ENCODE measurements at places on chromosomes 5 and 9.

GRCh38 chr9:132582276-132582785 is at the start of gene BARHL1:
BARHL1 (plus strand) TSS chr9:132582606; CDS start chr9:132582798, 192 bp downstream.
- no peak for DNase-seq

DNA sequence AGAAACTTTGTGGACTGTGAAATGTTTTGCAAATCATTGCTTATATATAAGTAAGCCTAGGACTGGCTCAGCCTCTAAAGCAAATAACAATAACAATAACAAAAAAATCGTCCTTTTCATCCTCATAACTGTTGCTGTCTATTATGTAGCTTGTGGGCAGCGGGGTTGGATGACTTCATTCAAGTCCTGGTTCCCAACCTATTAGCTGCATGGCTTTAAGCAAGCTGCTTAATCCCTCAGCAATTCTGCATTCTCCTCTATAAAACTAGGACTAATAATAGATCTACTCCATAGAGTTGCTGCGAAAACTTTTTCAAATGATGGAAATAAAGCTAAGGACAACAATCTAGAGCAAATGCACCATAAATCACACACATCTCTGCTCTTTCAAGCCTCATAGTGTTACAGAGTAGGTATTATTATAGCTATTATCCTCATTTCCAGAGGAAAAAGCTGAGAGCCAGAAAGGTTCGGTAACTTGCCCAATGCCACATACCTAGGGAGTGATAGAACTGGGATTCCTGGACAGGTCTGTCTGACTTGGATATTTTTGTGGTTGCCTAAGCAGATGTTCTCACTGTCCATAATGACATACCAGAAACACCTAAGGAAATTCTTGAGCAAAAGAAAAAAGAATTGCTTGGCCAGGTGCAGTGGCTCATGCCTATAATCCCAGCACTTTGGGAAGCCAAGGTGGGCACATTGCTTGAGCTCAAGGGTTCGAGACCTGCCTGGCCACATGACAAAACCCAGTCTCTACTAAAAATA is 98.8 kb upstream of the ADRA1B start:
- no peak for DNase-seq

DNA sequence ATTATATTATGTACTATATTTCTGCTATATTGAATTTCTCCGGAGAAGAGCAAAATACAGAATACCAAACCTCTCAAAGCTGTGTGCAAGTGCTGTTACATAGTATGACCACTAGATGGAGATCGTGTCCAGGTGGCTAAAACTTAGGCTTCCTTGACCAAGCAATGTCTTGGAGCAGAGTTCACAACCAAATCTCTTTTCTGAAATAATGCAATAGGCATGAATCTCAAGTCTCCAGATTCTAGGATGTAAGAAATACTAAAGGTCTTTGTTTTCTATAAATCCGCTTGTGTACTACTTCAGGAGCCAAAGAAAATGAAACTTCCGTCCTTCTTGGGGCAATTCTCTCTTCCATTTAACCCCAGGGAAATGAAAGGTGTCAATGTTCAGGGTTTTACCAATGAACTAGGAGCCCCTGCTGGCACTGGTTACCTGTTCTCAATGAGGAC is 181.5 kb upstream of the RAI14 start:
- peak; percentile 85 for DNase-seq

- peak; percentile 63 for DNase-seq
Measured at GRCh38 chr9:1005043-1005667, 28.7 kb downstream of the DMRT3 start.

DNA sequence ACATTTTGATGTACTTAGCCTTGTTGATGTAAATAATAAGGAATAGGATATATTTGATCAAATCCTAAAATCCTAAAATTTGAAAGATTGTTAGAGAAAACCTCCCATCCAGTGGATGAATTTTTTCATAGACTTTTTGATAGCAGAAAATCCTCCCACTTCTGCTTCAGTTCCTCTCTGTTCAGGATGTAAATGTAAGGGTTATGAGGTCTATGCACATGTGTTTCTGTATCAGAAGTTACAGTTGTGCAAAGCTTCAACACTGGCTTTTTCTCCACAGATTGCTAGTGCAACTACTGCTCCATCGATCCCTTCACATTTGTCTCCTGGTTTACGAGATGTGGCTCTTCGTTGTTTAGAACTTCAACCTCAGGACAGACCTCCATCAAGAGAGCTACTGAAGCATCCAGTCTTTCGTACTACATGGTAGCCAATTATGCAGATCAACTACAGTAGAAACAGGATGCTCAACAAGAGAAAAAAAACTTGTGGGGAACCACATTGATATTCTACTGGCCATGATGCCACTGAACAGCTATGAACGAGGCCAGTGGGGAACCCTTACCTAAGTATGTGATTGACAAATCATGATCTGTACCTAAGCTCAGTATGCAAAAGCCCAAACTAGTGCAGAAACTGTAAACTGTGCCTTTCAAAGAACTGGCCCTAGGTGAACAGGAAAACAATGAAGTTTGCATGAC is 16.0 kb upstream of the SETD9 start:
- no peak for DNase-seq

DNA sequence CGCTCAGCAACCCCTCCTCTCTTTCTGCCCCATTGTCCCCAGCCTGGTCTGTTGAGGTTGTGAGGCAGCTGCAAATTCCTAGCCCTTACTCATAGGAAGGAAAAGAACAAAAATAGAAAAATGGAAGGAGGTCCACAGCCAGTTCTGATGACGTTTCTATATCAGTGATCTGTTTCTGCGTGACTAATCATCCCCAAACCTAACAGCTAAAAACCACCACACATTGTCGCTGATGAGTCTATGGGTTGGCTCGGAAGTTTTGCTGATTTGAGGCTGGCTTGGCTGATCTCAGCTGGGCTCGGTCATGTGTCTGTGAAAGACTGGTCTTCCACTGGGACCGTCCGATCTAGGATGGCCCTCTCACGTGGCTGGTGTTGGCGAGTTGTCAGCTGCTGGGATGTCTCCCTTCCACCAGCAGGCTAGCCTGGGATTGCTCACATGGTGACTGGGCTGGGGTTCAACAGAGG is 200.6 kb upstream of the ZNF618 start:
- peak; percentile 91 for DNase-seq

DNA sequence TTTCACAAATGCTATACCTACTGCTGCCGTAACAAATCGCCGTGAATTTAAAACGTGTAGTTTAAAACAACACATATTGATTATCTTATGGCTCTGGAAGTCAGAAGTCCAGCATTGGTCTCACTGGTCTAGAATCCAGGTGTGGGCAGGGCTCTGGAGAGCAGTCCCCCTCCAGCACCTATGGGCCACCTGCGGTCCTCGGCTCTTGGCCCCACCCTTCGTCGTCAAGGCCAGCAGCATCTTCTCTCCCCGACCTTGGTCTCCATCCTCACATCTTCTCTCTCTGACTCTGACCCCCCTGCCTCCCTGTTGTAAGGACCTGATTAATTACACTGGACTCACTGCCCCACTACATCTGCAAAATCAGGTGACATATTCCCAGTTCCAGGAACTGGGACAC is 106.4 kb upstream of the COL5A1 start:
- no peak for DNase-seq

- DNase-seq, result peak; percentile 7
Measured at GRCh38 chr5:32679218-32679617, 31.9 kb upstream of the NPR3 start.

DNA sequence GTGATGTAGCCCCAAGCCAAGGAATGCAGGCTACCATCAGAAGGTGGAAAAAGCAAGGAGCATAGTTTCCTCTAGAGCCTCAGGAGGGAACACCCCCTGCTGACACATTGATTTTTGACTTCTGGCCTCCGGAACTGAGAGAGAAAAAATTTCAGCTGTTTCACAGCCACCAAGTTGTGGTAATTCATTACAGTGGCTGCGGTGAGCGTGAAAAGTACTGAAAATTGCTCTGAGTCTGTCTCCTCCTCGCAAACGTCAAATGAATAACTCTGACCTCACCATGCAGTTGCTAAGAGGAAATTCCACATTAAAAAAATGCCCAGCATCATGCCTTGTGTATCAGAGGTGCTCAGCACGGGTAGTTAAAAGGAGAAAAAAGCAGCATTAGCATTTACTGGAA is 277.9 kb upstream of the MSX2 start:
- no peak for DNase-seq

- no peak for DNase-seq
Measured at GRCh38 chr5:9681706-9682105, 51.6 kb upstream of the TAS2R1 start.

GRCh38 chr9:133147412-133148198 is 16.1 kb downstream of the GBGT1 start:
- peak; percentile 57 for DNase-seq

- no peak for DNase-seq
Measured at GRCh38 chr5:401146-402034, 41.6 kb upstream of the EXOC3 start.

- no peak for DNase-seq
Measured at GRCh38 chr5:56155992-56156584, 77.0 kb downstream of the ANKRD55 start.

DNA sequence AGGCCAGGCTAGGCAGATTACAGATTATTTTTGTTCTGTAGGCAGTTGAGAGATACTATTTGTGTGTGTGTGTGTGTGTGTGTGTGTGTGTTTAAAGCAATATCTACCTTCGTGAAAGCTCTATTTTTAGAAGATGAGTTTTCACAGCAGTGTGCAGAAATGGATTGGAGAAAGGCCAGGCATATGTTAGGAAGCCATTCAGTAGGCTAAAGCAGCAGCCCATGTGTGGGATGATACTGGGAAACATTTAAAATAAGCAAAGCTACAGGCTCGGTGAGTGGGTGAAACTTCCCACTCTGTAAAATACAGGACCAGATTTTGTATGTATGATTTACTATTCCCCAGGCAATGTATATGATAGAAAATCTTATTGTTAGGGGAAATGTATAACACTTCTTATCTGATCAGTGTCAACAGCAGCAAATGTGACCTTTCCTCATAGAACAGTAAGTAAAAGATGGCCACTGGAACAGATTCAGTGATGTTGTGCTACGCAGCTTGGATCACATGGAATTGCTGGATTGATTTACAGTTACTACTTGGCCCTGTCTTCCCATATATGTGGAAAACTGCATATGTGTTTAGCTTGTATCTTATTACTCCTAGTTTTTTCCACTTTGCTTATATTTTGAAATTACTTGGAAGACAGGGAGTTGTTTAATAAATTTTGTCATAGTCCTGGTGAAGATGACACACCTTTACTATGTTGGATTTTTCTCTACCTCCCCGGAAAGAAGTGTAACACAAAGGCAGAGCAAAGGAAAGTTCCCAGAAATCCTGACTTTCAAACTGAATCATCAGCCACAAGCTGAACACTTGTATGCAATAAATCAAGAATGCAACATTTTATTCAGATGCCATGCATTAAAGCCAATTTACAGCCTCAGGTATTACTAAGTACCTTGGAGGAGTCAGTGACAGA is 1077.7 kb upstream of the SEMA6A start:
- DNase-seq, result no peak

GRCh38 chr9:38083858-38084555 is 15.0 kb upstream of the SHB start:
- DNase-seq, result peak; percentile 77

DNA sequence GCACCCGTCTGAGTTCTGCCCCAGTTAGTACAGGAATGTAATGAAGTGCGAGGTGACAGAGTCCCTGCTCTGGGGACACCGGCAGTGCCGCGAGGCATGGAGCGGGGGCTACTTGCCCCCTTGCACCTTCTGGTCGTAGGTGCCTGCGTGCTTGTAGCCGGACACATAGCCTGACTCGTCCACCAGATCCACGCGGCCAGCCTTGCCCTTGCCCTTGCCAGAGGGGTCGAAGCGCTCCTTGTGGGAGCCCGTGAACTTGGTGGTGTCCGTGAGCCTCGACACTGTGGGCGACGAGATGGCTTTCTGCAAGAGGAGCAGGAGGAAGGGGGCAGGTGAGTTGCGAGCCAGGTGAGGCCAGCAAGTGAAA is 28.2 kb downstream of the TPPP start:
- DNase-seq, result no peak

DNA sequence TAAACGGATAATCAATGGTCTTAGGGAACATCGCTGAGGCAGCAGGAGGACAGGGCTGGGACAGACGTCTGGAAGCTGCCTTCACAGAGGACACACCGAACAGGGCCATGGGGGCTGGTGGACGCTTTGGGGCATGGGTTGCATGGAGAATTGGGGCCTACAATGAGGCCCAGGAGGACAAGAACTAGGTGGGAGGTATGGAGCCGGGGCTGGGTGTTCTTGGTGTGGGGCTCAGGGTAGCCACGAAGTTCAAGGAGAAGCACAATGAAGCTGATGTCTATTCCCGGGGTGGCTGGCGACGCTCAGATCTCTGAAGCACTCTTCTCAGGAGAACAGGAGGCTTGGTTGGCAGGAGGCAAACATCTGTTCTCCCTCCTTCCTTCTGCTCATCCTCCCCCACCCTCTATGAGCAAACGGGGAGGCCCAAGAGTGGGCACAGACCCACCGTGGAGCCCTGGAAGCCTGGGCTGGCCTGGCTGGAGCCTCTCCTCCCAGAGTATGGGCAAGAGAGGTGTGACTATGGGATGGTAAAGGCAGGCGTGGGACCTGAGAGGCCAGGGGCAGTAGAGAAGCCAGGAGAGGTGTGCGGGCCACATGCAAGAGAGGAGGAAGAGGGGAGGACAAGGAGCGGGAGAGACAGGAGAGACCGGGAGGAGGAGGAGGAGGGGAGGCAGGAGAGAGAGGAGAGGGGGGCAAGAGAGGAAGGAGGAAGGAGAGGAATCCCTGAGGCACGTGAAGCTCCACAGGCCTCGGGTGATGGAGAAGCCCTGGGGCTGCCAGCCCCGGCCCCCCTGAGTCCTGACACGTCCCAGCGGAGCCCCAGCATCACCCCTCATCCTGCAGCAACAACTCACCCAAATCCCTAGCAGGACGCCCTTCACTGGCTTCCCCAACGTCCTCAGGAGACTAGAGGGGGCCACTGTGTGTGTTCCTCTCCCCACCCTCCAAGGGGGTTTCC is 159.1 kb downstream of the OLFM1 start:
- no peak for DNase-seq

DNA sequence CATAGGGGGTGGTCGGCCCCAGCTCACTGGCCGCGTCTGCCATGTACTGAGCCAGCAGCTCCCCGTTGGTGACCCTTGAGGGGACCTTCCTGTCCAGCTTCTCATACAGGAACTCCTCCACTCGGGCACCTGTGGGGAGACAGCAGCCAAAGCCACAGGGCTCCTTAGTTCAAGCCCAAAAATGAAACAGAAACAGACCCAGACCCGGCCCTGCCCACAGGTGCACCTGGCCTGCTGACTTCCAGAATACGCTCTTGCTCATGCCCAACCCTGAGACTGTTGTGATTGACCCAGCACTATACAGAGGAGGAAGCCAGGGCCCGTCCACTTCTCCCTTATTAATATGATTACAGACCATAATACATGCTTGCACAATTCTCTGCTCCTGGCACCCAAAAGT is 7.0 kb downstream of the SH3GLB2 start:
- no peak for DNase-seq

GRCh38 chr5:67190861-67191260 is 5.7 kb downstream of the CD180 start:
- DNase-seq, result no peak

DNA sequence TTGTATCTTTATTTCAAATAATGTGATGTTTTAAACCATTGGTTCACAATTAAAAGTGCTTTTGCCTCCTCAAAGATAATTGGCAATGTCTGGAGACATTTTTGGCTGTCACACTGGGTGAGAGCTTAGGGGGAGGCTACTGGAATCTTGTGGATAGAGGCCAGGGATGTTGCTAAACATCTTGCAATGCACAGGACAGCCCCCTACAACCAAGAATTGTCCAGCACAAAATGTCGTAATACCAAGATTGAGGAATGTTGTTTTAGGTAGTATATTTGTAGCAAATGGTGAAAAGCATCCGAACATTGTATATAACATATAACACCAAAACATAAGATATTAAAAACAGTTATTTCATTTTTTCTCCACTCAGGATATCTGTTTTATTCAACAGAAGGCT is 99.8 kb downstream of the SLC44A1 start:
- peak; percentile 40 for DNase-seq

GRCh38 chr5:34026089-34026761 is 16.8 kb downstream of the C1QTNF3 start:
- no peak for DNase-seq
